Activated T-cell treated with anti-CD3 and anti-CD28 coated beads, Interleukin-2, amount 50 U/mL, for 48 hours (primary cell): ENCODE measurements at places on chromosomes 1 and 21.

DNA sequence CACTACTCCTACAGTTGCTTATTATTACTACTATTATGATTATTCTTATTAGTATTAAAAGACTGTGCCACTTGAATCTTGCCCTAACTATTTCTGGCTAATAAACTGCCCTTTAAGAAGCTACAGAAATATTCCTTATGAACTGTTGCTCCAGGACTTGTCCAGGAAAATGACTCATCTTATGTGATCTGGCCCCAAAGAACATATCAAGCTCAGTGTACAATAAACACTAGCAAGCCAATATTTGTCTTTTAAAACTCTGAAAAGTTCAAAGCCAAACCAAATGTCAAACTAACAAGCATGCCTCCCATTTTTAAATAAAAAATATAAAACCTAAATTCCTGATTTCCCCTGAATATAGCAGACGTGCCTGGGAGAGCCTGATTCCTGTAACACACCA, 88.7 kb upstream of the SIM2 start:
- no peak for DNase-seq

DNA sequence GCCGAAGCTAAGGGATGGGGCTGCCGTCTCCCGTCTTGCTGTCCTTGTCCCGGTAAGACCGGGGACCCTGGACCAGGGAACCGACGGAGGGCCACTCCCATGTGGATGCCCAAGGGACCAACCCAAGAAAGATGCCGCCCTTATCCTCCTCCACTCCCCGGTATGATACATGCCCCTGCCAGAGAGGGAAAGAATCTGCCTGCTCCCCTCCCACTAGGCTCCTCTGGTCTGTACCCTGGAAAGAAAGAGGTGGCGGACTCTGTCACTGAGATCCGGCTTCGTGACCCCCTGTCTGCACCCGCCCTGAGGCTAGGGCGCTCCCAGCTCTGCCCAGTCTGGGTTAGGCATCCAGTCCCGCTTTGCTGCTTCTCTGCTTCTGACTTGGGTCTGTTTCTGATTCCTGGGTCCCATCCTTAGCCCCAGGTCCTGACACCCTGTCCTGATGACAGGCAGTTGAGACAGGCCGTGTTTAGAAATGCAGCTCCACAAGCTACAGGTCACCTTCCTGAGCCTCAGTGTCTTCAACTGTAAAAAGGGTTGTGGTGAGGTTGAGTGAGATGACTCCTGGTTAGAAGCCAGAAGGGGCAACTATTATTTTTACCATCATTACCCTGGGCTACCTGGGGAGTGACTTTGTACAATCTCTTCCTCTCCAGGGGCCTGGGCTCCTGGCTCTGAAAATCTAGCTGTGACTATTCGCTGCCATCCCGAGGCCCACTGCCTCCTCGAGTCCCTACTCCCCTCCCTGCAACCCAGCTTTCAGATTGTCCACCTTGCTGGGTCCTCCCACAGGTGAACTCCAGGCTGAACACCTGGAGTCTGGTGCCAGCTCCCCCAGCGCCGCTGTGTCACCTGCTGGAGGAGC, 3.7 kb downstream of the MATN1 start:
- DNase-seq: no peak

GRCh38 chr1:199020904-199021303, 382.1 kb downstream of the PTPRC start:
- DNase-seq: no peak

DNA sequence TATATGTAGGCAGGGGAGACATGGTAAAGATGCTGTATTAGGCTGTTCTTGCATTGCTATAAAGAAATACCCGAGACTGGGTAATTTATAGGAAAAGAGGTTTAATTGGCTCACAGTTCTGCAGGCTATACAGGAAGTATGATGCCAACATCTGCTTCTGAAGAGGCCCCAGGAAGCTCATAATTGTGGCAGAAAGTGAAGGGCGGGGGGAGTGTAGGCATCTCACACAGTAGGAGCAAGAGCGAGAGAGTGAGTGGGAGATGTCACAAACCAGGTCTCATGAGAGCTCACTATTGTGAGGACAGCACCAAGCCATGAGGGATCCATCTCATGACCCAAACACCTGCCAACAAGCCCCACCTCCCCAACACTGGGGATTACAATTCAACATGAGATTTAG, 21.1 kb downstream of the MAN1A2 start:
- no peak for DNase-seq

DNA sequence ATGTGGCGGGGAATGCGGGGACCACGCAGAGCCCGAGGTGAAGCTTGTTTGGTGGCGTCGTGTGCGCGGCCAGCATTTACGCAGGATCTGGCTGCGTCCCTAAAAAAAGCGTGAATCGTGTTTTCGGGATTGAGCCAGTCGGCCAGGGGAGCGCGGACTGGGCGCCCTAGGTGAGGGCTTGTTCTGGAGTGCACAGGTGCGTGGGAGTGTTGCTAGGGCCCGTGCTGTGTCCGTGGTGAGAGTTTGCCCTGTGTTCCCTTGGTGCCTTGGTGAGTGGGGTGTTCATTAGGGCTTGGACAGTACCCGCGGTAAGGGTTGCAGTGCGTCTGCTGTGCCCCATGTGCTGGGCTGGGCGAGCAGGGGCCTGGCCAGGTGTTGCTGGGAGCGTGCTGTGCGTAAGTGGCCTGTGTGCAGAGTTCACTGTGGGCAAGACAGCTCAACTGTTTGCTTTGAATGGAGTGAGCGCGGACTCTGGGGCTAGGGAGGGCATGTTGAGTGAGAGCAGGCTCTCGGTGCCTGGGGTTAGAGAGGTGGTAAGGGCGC, 673 bp downstream of the CD46 start:
- peak; percentile 65 for DNase-seq

DNA sequence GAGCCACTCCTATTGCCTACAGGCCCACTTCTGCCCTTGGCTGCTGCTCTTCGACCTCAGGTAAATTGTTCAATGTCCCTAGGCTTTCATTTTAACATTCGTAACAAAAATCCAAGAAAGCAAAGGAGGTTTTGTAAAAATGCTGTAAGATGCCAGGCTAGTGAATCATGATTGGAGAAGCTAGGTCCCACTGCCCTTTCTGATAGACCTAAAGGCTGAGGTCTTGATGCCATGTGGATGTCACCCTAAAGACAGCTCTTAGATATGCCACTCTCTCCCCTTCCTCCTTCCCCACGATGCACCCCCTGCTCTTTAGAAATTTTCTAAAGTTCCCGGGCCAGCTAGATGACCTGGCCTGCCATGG, 9.9 kb upstream of the TMEM39B start:
- DNase-seq: no peak

DNA sequence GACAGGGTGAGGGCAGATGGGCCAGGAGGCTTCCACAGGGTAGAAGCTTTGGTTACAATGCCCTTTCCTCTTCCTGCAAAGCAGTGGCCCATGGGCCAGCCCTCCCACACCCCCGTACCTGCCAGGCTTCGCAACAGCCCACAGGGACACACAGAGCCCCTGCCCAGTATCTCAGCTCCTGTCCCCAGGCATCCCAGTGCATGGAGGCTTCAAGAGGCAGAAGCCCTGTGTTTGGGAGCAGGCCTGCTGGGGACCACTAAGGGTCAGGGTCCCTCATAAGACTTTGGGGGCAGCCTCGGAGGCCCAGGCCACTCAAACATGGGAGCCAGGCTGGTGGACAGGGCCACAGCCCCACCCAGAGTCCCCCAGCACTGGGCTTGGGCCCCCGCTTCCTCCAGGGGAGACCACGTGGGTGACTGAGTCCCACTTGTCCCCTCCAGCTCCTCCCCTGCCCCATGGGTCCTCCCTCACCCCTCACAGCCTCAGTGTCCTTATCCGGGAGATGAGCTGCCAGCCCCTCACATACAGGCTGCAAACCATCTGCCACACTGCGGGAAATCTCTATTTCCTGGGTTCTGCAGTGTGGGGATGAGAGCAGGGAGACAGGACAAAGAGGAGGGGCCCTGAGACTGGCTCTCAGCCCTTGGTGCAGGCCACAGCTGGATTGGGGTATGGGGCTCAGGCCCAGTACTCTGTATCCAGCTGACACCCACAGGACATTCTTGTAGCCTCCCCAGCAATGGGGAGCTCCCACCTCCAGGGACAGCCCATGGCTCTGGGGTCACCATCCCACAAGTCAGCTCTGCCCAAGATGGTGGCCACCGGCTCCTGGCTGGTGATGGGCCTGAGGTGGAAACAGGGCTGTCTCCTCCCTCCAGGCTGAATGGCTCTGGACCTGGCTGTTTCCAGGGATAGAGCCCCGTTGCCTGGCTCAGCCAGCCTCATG, 50.7 kb downstream of the WNT9A start:
- DNase-seq: peak; percentile 12

- DNase-seq: no peak
These were observed 42.2 kb upstream of the C1orf105 start for GRCh38 chr1:172378109-172378760.

GRCh38 chr1:183234660-183235476, 48.8 kb downstream of the LAMC2 start:
- no peak for DNase-seq
